ENCODE measurements at places on chromosomes 12 and 14.

DNA sequence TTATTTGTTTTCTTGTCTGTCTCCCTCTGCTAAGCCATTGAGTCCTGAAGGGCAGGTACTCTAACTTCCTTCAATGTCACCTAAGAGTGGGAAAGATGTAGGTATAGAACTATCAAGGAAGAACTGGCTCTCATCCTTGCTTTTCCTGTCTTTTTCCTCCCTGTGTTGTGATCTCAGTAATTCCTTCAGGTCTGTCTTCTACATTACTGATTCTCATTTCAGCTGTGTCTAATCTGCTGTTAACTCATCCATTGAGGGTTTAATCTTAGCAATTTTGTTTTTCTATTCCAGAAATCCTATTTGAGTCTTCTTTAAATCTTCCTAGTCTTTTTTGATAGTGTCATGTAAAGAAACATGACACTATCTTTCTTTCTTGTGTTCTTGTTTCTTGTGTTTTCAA, 124.5 kb upstream of the PLXNC1 start:
- no peak for DNase-seq

DNA sequence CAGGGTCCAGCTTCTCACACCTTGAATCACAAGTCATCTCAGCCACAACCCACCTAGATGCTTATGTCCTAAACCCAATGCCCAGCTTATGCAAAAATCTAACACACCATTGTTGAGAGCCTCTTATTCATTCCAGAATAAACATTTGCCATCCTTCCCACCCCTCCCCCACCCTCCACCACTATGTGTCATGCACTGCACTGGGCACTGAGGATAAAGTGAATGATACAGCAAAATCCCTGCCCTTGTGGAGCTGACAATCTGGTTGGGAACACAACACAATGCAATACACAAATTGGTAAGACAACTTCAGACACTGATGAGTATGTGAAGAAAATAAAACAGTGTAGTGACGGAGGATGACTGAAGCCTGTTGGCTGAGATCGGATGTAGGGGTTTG, 1.4 kb upstream of the GLTP start:
- DNase-seq = no peak

GRCh38 chr12:100489251-100489820, 15.7 kb downstream of the NR1H4 start:
- DNase-seq = no peak

GRCh38 chr12:84843593-84844144, 68.9 kb downstream of the SLC6A15 start:
- no peak for DNase-seq

- no peak for DNase-seq
Observed at GRCh38 chr14:56797569-56798446, 12.5 kb downstream of the OTX2 start.

DNA sequence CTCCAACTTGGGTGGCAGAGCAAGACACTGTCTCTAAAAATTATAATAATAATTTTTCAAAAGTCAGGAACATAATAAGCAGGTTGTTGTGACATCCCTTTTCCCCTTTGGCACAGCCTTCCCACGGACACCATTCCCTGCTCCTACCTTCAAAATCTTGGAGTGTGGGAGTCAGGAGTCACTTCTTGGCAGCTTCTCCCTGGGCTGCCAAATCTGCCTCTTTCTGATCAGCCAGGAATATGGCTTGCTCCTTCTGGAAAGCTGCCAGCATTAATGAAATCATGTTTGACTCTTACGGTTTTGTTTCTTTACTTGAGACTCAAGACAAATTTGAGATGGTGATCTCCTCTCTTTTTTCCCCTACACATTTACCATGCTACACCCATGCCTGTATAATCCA, 391.4 kb upstream of the SYT1 start:
- no peak for DNase-seq

GRCh38 chr12:102957339-102958050, at the start of gene ASCL1:
ASCL1 (plus strand) TSS chr12:102957674; CDS start chr12:102958245, 571 bp downstream.
- no peak for DNase-seq

DNA sequence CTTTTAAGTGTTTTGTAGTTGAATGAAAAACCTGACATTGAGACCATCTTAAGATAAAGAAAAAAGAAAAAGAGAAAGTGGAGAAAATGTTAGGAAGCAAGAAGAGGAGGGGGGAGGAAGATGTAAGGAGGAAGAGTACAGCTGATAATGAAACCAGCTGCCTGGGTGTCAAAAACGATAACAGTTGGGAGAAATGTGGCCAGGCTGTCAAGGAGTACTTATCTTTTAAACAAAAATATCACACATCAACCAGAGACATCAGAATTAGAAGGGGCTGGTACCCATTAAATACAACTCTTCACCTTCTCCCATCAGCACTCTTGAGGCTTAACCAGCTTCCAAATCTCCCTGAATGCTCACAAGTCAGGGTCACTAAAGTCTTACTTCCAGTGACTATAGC, 4.5 kb downstream of the SLC11A2 start:
- DNase-seq = no peak

DNA sequence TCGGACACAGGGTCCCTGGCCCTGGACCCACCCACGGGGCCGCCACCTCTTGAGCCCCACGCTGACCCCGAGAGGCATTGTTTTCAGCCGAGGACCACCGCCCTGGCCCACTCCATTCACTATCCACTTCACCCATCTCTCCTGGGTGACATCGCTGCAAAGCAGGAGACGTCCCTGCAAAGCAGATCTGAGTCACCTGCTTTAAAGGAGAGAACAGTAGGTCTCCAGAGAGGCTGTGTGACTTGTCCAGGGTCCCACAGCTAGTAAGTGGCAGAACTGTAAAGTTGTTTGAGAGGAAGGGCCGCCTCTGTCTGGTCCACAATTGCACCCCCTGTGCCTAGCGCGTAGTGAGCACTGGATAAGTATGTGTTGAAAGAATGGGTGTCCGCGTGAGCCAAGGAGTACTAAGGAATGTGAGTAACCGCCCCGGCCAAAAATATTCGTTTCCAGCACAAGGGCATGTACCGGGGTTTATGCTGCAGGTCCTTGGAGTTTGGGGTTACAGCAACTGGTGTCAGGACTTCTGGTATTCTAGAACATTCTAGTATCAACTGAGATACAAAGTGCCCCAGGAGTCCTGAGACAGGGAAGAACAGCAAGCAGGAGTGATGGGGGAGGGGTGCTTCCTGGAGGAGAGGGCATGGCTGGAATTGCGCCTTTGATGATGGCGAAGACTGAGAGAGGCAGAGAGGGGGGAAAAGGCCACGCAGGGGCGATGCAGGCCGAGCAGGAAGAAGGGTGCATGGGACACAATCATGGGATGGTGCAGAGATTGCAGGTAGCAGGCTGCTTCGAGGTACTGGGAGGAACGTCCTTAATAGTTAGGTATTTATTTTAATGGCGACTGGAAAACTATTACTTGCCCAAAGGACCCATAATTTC, 91.1 kb downstream of the SCARB1 start:
- no peak for DNase-seq

DNA sequence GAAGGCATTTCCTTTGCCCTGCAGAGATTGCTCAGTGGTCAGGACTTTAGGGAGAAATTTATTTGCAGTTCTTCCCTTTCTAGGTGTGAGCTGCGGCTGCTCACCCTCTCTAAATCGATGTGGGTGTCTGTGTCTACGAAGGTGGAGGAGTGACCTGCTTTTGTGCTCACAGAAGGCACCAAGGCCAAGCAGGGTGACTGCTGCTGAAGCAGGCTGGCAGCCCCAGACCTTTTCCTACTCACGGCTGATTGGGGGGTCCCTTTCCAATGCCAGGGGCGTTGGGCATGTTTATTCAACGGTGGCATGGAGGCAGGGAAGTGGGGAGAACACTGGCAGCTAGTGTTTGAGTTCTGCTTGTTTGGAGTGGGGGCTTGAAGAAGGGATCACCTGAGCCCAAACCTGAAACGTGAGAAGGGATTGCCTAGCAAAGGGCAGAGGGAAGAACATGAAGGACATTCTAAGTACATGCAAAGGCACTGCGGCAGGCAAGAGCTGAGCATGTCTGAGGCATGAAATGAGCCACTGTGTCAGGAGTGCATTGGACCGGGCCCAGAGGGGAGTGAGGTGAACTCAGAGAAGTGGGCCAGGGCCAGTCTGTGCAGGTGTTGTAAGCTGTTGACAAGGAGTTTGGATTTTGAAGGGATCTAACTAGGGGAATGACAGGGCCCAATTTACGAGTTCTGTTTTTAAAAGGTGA, 56.3 kb downstream of the CACNA1C start:
- no peak for DNase-seq

DNA sequence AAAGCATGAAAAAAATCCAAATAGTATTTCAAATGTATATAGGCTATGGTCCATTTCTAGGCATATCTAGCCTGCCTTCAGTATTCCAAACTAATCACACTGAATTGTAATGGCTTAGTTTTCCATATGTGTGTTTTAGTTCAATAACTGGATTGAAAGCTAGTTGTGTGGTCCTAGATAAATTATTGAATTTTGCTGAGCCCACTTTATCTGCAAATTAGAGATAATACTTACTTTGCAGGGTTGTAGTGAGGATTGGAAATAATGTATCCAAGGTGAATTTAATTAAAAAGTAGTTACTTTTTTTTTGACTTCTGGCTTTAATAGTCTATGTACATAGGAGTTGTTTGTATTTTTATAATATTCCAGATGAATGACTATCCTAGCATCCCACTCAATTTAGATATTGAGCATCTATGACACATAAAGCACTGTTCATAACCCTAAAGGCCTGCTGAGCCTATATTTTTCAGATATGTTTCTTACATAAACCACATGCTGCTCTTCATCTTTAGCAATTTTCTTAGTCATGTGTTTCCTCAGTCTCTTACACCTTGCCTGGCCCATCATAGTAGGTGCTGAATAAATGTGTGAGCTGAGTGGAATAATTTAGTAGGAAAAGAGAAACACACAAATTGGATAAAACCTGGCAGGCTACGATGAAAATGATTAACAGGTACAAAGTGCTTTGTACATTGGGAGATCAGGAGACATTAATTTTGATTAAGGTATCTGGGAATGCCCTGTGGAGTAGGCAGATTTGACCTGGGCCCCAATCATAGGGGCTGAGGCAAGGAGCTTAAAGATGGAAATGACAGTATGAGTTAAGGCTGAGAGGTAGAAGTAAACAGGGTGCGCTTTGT, 1.1 kb upstream of the ATP23 start:
- DNase-seq = no peak
